ENCODE measurements at places on chromosomes 3 and 15.

DNA sequence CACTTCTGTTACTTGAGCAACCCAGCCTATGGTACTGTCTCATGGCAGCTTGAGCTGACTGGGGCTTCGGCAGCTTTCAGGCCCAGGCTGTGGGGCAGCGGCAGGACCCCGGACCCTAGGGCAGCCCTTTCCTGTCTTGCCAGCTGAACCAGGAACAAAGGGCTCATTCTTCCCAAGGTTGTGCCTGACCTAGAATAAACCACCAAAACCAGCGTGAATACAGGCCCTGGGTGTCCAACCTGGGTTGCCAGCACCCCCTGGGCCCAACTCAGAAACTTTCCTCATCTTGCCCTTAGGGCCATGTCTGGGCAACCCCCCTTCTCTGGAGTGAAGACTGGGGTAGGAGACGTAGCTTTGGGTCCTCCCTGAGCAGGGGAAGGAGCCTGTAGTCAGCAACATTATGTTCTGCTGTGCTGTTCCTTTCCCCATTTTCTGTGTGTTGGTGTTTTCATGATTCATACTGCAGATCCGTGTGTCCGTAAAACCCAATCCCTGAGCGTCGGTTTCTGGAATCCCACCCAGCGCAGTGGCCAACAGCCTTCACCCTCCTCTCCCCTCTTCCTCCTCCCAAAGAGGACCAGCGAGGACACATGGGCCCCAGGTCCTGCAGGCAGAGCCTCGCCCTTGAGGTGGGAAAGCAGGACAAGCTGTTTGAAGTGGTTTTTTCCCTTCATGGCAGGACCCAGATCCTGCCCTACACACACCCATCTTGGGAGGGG, 33.5 kb downstream of the TKT start:
- no peak for DNase-seq

DNA sequence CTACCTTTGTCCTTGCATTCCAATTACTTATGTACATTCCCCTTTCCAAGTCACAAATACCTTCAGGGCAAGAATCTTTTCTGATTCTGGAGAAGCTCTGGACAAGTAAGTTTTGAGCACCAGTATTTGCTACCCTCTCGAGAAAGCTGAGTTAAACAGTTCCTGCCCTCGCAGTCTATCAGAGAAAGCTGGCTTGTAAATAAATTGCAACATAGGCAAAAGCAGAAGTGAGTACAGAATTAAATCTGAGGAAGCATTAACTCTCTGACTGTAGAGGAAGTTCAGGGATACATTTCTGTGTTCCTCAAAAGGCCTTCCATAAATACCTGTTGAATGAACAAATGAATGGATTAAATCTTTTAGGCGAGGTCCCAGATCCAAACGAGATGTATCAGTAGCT, 1.2 kb downstream of the OSBPL11 start:
- no peak for DNase-seq

- DNase-seq: no peak
These were observed 85.3 kb downstream of the LRRK1 start for GRCh38 chr15:101004500-101004899.

- no peak for DNase-seq
These were observed 4.1 kb downstream of the FLNB start for GRCh38 chr3:58012302-58012701.

DNA sequence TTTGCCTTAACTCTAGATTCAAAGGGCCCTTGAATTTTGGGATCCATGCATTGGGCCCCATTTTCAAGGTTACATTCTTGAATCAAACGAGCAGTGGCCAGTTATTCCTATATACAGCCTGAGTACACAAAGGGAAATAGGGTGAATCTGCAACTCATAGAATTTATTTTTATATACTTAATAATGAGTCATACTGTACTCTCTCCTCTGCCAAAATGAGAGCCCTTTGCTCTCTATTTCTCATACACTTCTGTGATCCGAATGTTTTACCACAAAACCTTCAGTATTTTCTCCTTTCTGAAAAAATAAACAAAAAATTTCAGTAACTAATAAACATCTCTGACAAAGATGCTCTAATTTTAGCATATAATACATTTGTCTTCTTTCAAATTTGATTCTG, 116.7 kb downstream of the SERPINI1 start:
- no peak for DNase-seq

GRCh38 chr3:48565186-48565585, 1.6 kb upstream of the UCN2 start:
- DNase-seq: no peak

Data from stimulated activated CD4-positive, alpha-beta T cell treated with anti-CD3 and anti-CD28 coated beads, Interleukin-1b, Interleukin-23, amount 100 ng/mL, for 1 hour (primary cell).